ENCODE measurements at places on chromosomes 2 and 18.
A peak's percentile ranks its signal among the peaks of the same experiment; 100 is the strongest.

DNA sequence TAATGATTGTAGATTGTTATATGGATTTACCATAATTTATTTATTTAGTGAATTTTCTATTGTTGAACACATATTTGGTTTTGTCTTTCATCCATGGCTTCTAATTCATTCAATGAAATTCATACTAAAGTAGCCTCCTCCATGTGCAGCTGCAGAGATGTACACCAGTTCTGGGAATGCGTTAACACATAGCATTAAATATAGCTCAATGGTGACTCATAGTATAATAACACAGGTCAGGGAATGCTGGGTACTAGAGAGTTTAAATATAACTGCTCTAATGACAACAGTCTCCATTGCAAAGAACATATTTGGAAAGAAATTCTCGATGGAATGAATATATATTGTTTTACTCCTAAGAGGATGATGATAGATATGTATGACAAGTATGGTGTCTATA is 1190.2 kb upstream of the NRXN1 start:
- DNase-seq, result no peak

GRCh38 chr2:193966590-193966989 is 1690.4 kb upstream of the SLC39A10 start:
- DNase-seq, result no peak

GRCh38 chr2:240451108-240451611 is 15.7 kb downstream of the GPC1 start:
- DNase-seq, result no peak

DNA sequence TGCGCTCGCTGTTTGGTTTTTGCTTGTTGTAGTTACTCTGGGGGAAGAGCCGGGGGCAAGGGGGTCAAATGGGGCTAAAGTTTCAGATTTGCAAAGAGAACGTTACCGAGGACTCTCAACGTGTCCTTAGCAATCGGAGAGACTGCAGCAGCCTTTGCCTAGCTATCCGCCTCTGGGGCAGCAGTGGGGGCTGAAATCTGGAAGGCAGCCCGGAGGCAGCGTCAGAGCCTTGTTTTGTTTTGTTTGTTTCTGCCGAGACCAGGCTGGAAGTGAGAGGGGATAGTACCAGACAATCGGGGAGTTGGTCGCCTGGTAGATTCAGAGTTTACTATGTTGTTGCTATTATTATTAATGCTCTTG is 1.2 kb downstream of the CDH20 start:
- no peak for DNase-seq

DNA sequence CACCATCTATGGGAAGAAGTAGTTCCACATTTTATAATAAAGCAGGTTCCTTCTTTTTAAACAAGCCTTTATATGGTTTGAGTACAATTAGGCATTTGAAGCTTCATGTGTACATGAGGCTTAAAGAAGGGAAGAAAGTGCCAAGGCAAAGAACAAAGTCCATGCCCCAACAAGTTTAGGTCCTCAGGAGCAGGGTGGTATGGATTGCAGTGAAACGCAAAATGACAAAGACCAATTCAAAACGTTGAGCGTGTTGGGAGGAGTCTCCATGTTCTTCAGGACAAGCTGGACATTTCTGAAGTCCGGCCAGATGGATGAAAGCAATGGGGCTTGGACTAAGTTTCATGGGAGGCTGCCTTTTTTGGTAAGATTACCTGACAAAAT is 78.8 kb upstream of the FZD5 start:
- no peak for DNase-seq

DNA sequence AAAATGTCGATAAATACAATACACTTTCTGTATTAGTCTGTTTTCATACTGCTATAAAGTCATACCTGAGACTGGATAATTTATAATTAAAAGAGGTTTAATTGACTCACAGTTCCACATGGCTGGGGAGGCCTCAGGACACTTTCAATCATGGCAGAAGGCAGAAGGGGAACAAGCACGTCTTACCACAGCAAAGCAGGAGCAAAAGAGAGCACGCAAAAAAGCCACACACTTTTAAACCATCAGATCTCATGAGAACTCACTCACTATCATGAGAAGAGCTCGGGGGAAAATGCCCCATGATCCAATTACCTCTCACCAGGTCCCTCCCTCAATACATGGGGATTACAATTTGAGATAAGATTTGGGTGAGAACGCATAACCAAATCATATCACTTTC is 256.7 kb downstream of the ANAPC1 start:
- no peak for DNase-seq

GRCh38 chr18:50829644-50830043 is 9.8 kb upstream of the MRO start:
- no peak for DNase-seq

DNA sequence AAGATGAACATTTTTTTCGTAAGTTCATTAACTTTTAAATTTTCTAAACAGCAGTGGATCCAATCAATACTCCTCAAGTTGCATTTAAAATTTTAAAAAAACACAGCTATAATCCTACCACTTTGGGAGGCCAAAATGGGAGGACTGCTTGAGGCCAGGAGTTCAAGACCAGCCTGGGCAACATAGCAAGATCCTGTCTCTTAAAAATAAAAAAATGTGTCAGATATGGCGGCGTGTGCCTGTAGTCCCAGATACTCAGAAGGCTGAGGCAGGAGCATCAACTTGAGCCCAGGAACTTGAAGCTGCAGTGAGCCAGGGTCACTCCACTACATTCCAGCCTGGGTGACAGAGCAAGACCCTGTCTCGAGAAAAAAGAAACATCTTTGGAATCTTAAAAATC is 59.8 kb upstream of the RNU4ATAC start:
- no peak for DNase-seq

GRCh38 chr2:199989822-199990221 is 34.4 kb downstream of the MAIP1 start:
- no peak for DNase-seq

DNA sequence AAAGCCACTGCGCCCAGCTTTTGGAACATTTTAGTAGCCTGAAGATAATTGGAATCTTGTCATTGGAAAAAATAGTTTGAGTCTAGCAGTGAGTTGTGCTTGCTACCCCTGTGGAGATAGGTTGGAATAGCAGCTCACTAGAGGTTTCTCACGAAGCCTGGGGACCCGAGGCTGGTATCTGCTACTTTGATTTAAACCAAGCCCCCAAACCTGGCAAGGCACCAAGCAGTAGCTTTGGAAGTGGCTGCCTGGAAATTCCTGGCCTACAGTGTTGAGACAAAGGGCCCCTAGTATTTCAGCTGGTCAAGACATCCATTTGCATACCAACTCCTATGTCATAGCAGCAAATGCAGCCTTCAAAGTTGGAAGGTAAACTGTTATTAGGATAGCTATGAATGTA is 42.1 kb downstream of the NOP58 start:
- no peak for DNase-seq

DNA sequence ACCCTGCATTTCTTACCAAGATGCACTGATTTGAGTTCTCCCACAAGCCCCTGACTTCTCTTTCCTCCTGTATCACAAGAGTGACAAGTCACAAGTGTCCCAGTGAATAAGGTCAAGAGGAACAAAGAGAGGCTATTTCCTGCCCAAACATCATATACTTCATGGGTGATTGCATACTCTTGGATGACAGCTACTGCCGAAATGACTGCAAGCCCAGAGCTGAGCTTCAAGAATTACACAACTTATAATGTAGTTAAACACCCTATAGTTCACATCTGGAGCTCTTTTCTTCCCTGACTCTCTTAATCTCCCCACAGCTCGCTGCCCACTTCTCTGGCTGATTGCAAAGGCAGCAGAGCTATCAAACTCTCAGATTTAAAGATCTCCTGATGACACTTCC is 289.7 kb upstream of the PARD3B start:
- DNase-seq, result no peak

DNA sequence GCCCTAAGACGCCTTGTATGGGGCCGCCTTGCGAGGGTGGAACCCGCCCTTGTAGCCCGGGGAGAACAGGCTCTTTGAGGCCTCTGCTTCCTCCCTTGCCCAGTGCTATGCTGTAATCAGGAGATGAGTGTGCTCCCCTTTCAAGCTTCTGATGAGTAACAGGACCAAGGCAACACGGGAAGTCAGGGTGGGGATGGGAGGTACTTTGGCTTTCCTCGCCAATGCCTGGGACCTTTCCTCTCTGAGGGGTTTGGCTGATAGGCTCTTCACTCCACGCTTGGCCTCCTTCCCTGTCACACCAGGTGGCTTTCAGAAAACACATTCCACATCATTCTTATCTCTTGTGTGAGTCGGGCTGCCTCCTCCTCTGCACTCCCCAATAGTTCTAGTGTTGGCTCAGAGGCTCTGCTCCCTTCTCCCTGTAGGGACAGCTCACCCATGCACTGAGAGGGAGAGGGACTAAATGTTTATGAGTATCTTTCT is 223.7 kb upstream of the TRIB2 start:
- peak; percentile 50 for DNase-seq

- DNase-seq, result no peak
Observed at GRCh38 chr18:63422864-63423304, 608 bp upstream of the VPS4B start.

GRCh38 chr2:191015239-191015638 is 1.3 kb upstream of the STAT1 start:
- no peak for DNase-seq

DNA sequence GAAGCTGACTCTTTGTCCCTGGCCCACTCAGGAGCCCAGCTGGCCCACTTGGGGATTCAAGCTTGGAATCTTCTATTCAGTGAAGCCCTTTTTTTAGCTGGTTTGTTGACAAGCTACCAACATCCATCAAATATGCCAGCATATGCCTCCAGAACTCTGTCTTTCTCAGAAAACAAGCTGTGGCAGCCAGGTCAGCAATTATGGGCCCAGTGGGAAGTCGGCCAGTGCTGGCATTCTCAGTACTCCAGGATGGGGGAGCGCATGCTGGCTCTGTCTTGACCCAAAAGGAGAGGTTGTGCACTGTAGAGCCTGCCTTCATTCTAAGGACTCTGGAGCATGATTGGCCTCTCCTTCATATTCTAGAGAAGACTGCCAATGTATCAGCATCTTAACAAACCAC is 401.5 kb downstream of the CNTNAP5 start:
- no peak for DNase-seq

- DNase-seq, result no peak
Observed at GRCh38 chr2:84424152-84424551, 34.9 kb downstream of the SUCLG1 start.

- DNase-seq, result no peak
Observed at GRCh38 chr2:3075991-3076340, 301.7 kb downstream of the EIPR1 start.

DNA sequence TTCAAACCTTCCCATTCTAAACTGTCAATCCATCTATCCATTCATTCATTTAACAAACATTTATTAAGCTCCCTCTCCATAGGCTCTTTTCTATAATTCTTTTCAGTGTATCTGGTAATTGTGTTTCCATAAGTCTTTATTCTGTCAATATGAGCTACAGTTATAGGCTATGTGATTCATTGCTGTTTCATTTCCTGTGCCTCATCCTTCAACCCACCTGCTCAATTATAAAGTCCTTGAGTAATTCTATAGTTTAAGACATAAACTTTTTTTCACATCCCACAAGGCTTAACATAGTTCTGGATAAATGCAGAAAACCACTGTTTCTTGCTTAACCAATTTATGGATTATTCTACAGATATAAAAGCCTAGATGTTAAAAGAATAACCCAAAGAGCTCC is 84.2 kb upstream of the PIK3C3 start:
- DNase-seq, result no peak

GRCh38 chr2:104896446-104896845 is 42.5 kb downstream of the POU3F3 start:
- no peak for DNase-seq

GRCh38 chr2:120313695-120314615 is 32.0 kb upstream of the INHBB start:
- no peak for DNase-seq

DNA sequence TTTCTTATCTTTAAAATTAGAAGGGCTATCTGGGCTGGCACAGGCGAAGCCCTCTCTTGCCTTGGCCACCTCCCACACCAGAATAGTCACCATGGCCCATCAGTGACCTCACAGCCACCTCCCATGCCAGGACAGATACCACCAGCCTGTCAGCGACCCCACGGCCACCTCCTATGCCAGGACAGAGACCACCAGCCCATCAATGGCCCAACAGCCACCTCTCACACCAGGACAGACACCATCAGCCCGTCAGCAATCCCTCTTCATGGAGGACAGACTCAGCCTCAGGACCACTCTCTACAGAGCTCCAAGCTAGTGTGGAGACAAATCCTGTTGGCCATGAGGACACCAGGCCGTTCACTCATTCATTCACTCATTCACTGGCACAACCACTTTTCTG is 74.6 kb downstream of the ASB1 start:
- no peak for DNase-seq

- DNase-seq, result no peak
Observed at GRCh38 chr2:41935002-41935401, 112.8 kb upstream of the PKDCC start.

- DNase-seq, result no peak
Observed at GRCh38 chr2:9640403-9641104, 9.8 kb upstream of the YWHAQ start.

DNA sequence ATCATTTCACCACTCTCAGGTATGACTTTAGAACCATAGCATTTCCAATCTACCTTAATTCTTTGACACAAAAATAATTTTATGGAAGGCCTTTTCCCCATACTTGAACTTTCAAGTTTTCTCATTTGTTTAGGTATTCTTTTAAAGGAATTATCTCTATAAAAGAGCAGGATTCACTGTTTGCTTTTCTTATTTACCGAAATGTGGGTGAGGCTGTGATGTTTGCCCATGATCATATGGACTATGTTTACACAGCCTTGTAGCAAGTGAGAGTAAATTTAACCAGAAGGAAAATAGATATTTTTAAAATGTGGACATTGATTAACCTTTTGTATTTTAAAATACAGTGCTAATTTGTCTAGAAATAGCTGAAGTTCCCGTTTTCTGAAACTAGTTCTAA is 26.3 kb downstream of the CAB39 start:
- no peak for DNase-seq

GRCh38 chr2:39243469-39244123 is at the start of gene CDKL4:
Gene CDKL4 (minus strand): TSS chr2:39243970.
- DNase-seq, result peak; percentile 45

- no peak for DNase-seq
Observed at GRCh38 chr18:55248495-55248894, 289.2 kb upstream of the CCDC68 start.

GRCh38 chr2:236873636-236874035 is 212.1 kb upstream of the COPS8 start:
- no peak for DNase-seq

GRCh38 chr2:217386041-217386440 is 526.2 kb upstream of the TNP1 start:
- DNase-seq, result no peak

DNA sequence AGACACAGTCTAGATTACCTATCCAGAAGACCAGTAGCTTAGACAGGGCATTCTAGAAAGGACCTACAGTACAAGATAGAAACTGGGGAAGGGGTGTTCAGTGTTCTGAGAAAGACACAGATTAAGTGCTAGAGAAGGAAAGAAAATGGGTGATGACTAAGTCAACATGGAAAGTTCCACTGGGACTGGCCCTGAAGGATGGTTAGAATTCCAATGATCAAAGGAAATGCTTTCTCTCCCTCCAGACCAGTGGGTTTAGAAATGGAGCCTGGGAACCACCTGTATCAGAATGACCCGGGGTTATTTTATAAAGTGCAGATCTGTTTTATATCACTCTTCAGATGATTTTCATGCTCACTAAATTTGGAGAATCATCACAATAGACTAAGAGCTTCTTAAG is 5.8 kb upstream of the COLEC12 start:
- no peak for DNase-seq

Measured in activated T-cell treated with anti-CD3 and anti-CD28 coated beads, Interleukin-2, amount 50 U/mL, for 48 hours (primary cell).